ENCODE measurements at places on chromosomes 11 and 22.

GRCh38 chr11:77035580-77035979 is 1.4 kb downstream of the B3GNT6 start:
- DNase-seq = no peak

DNA sequence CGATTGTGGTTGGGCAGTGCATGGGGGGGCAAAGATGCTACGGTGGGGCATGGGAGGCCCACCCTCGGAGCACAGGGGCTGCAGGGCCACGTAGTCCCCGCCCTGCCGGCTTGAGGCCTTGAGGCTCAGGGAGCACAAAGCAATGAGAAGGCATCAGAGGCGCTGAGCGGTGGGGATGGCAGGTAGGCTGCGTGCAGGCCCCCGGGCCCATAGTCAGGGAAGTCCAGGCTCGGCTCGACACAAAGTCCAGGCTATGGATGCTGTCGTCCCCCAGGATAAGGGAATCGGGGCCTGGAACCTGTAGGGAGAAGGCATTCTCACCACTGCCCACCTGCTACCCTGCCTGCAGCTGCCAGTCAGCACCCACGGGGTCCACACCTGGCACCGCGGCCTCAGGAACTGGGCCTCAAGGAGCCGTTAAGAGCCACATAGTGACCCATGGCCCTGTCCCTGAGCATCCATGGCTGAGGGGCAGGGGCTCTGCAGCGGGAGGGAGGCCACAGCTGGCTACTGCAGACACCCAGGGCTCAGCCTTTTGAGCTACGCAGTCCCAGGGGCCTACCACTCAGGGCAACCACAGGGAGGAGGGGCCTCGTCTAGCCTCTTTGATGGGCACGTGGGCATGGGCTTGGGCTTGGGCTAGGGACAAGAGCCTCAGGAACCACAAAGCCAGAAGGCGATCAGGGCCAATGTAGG is 179.7 kb downstream of the IGLL1 start:
- no peak for DNase-seq

DNA sequence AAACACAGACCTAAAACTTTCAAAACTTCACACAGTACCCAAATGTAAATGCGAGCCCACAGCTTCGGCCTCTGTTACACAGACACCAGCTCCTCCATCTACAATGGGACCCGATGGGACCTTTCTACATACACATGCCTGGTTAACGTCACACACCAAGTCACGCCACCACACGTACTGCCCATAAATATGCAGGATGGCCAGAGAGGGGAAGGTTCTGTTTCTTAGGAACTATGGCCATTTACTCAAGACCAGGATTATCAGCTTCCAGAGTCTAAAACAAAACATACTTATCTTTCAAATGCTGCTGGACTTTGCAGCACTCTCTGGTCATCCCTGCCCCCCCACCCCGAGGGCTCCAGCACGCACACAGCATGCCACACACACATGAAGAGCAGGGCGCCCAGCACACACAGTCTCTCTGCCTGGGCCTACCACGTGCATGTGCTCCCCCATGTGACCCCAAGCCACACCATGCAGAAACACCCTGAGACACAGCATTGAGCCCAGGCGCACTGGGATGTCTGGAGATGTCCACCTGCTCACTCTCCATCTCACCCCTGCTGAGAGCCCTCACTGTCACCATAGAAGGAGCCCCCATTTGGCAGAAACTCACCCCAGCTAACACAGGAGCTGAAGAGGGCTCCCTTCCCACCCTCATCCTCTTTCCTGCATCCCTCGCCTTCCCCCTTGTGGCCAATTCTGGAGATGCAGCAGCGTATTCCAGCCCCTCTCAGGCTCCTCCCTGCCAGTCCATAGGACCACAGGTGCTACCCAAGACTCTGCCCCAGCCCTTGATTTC is 61.8 kb downstream of the SLC22A12 start:
- peak; percentile 71 for DNase-seq

DNA sequence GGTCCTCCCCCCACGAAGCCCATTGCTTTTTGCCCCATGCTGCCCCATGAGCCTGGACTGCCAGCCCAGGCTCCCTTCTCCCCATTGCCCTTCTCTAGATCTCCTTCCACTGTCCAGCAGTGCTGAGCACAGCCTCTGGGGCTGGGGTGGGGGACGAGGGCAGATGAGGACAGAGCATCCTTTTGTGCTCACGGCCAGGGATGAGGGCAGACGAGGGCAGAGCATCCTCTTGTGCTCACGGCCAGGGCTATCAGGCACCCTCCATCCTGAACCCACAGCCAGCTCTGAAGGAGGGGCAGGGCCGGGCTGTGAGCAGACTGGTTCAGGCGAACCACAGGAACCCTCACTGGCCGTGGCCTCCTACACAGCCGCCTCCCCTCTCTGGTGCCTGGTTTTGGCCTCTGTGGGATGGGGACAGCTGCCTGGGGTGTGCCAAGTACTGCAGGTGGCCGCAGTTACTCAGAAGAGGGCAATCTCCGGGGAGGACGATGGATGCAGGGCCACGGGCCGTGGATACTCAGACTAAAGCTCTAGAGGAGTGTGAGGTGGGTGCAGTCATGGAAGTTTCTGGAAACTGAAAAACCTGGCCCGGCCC is 1258.8 kb downstream of the BRD1 start:
- no peak for DNase-seq

DNA sequence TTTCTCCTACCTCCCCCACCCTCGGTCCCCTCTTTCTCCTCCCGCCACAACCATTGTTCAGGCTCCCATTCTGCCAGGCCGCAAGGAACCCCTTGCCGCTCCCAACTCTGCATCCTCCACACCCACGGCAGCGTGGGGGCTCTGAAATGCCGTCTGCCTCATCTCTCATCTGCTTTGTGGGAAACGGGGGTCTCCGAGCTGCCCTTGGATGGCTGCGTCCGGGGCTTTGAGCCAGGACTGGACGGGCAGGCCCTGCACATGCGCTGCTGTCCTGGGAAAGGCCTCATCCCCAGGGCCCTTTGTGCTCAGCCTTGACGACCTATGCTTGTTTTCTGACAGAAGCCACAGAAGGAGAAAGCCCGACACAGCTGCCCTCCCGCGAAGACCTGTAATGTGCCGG is 8.5 kb downstream of the CRELD2 start:
- DNase-seq = no peak

DNA sequence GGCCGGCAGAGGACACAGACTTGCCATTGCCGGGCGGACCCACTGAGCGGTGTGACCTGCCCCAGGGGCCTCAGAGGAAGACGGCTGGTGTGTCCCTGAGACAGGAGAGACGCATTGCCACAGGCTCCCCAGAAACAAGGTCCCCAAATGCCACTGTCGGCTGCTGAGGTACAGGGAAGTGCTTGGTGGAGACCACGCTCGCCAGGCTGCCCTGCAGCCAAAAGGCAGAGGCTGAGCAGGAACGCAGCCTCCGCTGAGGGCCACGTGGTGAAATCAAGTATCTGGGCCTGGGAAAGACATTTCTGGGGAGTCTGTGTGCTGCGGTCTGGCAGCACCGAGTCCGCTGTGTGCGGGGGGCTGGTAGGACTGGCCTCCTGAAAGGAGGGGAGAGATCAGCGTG is 794.9 kb downstream of the BRD1 start:
- DNase-seq = no peak

DNA sequence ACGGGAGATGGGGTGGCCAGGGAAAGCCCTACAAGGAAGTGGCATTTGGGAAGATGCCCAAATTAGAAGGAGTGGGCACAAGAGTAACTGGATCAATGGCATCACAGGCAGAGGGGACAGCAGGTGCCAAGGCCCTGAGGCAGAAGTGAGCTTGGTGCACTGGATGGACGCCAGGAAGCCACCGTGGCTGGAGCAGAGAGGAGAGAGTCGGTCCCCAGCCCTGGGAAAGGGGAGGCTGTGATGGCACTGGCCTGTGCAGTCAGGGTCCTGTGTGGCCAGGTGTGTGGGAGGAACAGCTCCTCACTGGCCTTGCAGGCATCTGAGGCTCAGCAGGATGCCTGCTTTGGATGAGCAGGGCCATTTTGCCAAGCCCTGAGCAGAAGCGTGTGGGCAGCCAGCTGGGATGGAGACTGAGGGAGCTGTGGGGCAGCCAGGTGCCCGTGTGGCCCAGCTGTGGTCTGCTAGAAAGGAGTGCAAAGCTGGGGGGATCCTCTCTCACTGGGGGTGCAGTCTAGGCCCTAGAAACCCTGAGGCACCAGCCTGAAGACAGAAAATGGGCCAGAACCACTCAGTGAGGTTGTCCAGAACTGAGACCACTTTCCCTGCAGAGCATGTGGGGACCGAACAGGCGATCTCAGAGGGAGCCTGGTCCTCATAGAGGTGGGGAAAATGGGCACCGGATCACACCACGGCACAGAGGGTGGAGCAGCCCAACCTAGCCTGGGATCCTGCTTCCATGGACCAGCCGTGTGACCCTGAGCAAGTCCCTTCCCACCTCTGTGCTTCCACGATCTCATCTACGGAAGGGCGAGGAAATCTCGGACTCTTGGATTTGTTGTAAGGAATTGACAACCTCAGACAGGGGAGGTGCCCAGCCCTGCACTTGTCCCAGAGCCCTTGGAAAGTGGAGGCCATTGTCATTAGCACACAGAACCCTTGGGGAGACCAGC is 78.6 kb upstream of the RTL6 start:
- no peak for DNase-seq

DNA sequence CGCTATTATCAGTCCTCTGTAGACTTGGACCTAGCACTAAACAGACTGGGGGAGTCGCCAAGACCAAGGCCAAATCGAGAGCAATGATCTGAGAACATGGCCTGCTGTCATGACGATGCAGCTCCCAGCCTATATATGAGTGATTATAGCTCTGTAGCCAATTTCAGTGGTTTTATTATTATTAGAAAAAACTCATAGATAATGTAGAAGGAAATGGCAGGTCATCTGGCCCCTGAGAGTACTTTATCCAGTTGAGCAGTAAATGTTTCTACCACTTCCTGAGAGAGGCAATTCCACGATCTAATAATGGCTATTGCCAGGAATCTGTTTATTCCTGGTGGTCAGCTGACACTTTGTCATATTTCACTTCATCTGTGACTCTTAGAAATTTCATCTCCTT is 666.7 kb downstream of the OPCML start:
- no peak for DNase-seq

DNA sequence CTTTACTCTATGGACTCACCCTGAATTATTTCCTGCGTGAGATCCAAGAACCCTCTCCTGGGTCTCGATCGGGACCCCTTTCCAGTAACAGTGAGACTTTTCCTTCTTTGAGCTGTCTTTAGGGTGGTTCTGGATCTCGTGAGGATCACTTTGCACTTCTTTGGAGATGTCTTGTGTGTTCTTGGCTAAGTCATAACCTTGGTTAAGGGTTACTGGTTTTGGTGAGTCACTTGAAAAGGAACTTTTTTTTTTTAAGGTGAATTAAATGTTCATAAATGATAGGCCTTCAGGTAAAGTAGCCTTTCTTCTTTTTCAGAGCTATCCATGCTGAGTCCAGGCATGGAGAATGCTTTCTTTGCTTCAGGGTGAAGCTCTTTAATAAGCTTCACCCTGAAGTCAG is 19.4 kb upstream of the GSTP1 start:
- DNase-seq = no peak

GRCh38 chr22:19723232-19723982 is at the start of gene GP1BB:
Gene GP1BB, plus strand, starts transcription at chr22:19723539. Its CDS starts 31 bp downstream, at chr22:19723570.
- peak; percentile 48 for DNase-seq
